ENCODE measurements at places on chromosomes 5 and 9.

DNA sequence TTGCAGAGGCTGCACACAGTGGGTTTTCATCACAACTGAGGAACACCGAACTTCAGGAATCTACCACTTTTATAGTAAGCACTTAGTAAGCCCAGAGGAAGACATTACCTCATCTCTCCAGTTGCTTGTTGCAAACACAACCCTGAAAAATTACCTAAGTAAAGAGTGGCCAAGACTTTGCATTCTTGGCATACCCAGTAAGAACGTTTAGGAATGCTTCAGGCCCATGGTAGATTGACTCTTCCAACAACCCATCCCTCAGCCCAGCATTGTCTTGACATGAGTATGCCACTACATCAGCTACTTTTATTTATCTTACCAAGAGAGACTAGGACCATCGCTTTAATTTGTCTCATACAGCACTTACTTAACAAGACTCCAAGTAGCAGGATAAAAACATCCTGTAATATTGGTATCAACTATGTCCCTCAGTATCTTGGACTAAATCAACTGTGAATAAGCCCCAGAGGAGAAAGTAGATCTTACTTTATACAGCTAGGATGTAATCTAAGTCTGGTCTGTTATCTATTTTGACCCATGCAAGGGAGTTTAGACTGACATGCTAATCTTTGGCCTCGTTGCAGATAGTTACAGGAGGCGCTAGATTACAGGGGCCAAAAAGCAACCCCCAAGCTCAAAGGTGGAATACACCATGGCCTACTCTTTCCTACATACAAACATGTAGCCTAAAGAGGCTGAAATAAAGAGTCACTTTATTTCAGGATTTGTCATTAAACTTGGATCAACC, 114.9 kb downstream of the INVS start:
- DNase-seq = no peak

GRCh38 chr5:77305956-77306355, 95.5 kb downstream of the PDE8B start:
- no peak for DNase-seq

GRCh38 chr9:131585375-131585774, 40.1 kb downstream of the PRRT1B start:
- peak; percentile 61 for DNase-seq

DNA sequence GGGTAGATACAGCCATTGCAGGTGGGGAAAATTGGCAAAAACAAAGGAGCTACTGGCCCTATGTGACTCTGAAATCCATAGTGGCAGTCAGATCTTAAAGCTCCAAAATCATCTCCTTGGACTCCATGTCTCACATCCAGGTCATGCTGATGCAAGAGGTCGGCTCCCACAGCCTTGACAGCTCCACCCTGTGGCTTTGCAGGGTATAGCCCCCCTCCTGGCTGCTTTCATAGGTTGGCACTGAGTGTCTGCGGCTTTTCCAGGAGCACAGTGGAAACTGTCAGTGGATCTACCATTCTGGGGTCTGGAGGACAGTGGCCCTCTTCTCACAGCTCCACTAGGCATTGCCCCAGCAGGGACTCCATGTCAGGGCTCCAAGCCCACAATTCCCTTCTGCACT, 1190.1 kb downstream of the CDH12 start:
- DNase-seq = no peak

DNA sequence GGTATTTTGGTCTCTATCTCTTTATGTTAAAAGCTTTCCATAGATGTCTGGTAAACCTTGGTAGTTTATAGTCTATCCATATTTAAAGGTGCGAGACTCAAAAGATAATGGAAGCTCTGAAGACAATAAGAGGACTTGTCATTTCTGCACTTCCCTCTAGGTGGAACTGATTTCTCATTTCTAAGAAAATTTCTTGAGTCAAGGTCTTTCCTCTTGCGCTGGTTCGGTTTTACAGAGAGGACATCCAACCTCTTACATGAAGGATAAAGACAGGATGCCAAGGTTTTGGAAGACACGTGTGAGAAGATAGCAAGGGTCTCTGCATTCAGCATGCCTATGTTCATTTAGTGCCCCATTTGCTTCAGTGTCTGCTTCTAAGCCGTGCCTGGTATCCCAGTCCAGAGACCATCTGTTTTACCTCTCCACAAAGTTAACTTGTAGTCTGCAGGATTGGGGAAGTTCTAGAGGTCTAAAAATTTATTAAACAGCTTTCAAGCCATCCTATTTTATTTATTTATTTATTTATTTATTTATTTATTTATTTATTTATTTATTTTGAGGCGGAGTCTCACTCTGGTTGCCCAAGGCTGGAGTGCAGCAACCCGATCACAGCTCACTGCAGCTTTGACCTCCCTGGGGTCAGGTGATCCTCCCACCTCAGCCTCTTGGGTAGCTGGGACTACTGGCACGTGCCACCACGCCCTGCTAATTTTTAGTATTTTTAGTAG, 41.6 kb downstream of the KIAA1191 start:
- no peak for DNase-seq

GRCh38 chr5:180604271-180604670, 13.0 kb upstream of the SCGB3A1 start:
- no peak for DNase-seq

DNA sequence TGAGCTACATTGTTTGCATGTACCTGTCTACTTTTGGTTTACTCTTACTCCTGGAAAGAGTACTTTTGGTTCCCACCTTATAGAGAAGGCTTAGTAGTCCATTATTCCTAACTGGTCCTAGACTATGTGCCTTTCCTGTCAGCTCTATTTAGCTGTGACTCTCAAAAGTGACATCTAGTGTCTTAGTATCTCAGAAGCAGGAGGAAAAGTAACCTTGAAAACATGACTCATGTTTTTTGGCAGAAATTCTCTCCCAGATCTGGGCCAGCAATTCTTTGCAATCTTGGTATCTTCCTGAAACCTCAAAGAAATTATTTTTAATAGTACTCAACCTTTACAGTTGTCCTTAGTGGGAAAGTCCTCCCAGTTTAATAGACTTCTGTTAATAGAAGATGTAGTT, 691.7 kb upstream of the SEMA6A start:
- no peak for DNase-seq

- DNase-seq = no peak
These were observed 103.2 kb downstream of the GPBP1 start for GRCh38 chr5:57277085-57277484.

- no peak for DNase-seq
These were observed 218.4 kb downstream of the ADAMTS6 start for GRCh38 chr5:65263321-65263720.

- no peak for DNase-seq
These were observed 661.8 kb downstream of the DTWD2 start for GRCh38 chr5:118326481-118327045.

DNA sequence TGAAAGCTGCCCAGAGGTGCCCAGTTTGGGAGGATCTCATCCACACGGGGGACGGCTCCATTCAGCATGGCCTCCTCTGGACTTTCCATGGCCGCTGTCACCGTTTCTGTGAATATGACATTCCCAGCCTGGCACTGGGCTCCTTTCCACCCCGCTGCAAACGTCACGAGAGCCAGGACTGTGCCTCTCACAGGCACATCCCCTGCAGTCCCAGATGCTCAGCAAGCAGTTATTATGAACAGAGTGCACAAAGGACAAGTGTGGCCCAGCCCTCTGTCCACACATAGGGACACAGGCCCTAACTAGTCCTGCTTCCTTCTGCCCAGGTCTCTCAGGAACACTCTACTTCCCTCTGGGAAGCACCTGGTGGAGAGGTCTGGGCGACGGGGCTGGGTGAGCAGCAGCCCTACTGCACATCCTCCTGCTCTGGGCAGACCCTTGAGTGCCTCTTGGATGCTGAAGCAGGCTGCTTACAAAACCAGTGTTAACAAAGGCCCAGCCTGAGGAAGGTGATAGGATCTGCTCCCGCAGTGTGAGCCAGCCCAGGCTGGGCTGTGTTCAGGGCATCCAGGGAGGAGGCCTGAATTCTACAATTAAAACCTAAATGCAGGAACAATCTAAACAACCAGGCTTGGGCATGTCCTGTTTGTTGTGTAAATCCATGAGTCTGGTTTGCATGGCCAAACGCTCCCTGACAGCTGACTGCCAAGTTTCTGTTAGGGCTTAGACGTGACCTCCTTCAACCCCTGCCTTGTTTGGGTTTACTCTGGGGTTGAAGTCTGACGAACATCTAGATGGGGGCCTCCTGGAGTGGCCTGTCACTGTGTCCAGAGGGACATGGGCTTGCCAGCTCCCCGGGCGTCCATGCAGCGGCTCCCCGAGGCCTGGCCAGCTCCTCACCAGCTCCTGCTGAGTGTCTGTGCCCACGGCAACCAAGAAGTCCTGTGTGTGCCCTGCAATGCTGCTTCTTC, 269.8 kb downstream of the GADD45G start:
- no peak for DNase-seq

- no peak for DNase-seq
These were observed 41.8 kb upstream of the ROR2 start for GRCh38 chr9:91991721-91992341.

DNA sequence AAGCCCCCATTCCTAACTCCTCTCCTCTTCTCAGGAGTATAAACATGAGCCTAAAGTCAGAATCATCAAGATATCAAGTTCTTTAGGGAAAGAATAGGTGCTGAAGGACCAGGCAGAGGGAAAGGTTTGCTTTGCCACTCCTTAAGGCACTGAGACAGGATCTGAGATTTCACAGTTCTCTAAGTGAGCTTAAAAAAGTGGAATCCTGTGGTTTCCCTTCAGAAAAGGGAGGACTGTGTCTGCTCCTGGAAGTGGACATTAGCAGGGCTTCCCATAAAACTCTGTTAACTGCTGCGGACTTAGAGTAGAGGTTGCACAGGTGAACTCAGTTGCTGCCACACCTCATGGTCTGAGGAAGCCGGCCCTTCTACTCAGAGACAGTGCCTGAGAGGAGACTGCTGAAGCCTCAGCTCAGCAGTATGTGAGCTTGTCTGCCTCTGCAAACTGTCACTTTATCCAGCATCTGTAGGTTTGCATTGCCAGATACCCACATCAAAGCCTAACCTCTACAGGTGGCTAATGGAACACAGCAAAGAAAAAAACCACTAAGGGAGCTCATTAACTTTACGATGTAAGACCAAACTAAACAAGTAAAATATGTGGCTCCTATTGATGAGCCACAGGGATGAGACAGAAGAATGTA, 42.9 kb downstream of the RIC1 start:
- DNase-seq = no peak

Data from stimulated activated naive CD8-positive, alpha-beta T cell treated with anti-CD3 and anti-CD28 coated beads, Interleukin-15, amount 100 ng/mL, for 72 hours (primary cell).